ENCODE measurements at places on chromosomes 11 and 22. TPM values are rescaled to one million over a fixed set of nuclear protein-coding genes. Genes with fewer than 3 reads are reported as not detected.

GRCh38 chr11:41971592-41971991, 512.1 kb upstream of the LRRC4C start:
- no peak overlapping the region for H3K27ac ChIP-seq
- no peak for DNase-seq
- no peaks in the 10 kb centered on the region for H3K4me1 ChIP-seq
- H3K4me3 ChIP-seq, result no peak overlapping the region
- H3K27me3 ChIP-seq, result no peaks in the 10 kb centered on the region

GRCh38 chr22:36452250-36452977, 29.0 kb downstream of the TXN2 start:
- H3K27ac ChIP-seq, result peak overlapping the region; percentile 95
- peaks cover 73% of the 10 kb centered on the region for H3K4me1 ChIP-seq
- DNase-seq, result no peak
- no peaks in the 10 kb centered on the region for H3K27me3 ChIP-seq

IGHMBP2 gene
- 33.8 TPM for total RNA-seq

DNA sequence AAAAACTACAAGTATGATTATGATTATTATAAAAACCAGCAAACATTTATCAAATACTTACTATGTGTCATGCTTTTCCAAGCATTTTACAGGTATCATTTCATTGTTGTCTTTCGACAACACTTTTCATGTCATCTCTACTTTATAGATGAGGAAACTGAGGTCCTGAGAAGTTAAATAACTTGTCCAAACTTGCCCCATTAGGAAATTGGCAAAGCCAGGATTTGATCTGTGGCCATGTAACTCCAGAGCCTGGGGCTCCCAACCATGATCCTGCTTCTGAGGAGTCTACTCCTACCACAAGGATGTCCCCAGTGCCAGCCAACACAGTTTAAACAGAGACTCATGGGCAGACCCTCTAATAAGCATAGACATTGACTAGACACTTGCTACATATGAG, 15.2 kb downstream of the EHF start:
- H3K4me3 ChIP-seq, result no peak overlapping the region
- no peak for DNase-seq
- H3K27ac ChIP-seq, result no peak overlapping the region
- no peaks in the 10 kb centered on the region for H3K36me3 ChIP-seq
- peaks cover 16% of the 10 kb centered on the region for H3K4me1 ChIP-seq

KIRREL3 gene
- not detected for total RNA-seq

FAT3 gene
- total RNA-seq, result not detected

CSF2RB gene
- total RNA-seq, result 141 TPM

DNA sequence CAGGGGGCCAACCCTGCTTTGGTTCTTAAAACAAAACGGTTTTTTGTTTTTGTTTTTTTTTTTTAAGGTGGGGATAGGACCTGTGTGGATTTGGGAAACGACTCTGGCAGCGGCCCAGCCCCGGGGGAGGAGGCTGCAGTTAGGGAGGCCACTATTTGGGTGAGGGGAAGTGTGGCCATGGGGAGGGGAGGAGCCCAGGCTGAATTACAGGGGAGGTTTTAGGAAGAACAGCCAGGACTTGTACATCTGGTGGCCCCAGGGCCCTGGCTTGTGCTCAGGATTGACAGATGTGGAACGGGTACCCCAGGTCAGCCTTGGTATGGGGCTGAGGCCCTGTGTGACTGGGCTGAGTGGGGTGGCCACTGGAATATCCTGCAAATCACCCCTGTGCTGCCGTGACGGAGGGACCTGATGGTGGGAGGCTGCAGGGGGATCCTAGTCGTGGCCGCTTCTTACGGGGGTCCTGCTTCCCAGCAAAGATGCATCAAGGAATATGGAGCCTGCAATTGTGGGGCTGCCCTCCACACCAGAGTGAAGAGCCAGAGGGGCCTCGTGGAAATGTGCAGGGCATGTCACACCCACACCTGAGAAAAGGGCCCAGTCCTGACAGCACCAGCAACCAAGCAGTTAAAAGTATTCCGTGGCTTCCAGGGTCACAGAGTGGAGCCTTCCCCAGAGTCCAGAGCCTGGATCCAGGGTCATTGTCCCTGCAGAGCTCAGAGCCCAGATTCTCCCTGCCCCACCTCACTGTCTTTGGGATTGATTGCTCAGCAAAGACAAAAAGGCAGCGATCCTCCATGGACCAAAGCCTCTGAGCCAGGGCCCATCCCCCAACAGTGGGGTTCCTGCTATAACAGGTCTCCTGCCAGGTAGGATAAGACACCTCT, 55.2 kb upstream of the WNT7B start:
- H3K27ac ChIP-seq, result no peak overlapping the region
- peaks cover 15% of the 10 kb centered on the region for H3K4me1 ChIP-seq
- peaks cover 9% of the 10 kb centered on the region for H3K27me3 ChIP-seq
- H3K36me3 ChIP-seq, result no peaks in the 10 kb centered on the region

GRCh38 chr22:30435674-30436126, 10.1 kb downstream of the MTFP1 start:
- peak overlapping the region; percentile 64 for H3K4me3 ChIP-seq
- peaks cover 15% of the 10 kb centered on the region for H3K27me3 ChIP-seq
- H3K27ac ChIP-seq, result peak overlapping the region; percentile 79
- H3K4me1 ChIP-seq, result peaks cover 14% of the 10 kb centered on the region
